ENCODE measurements at places on chromosomes 6 and 20.
A peak's percentile ranks its signal among the peaks of the same experiment; 100 is the strongest.

- DNase-seq: no peak
These were observed 9.7 kb downstream of the MOCS3 start for GRCh38 chr20:50968289-50968688.

GRCh38 chr6:53651205-53651763 is 14.3 kb downstream of the KLHL31 start:
- DNase-seq: peak; percentile 79

GRCh38 chr6:142401838-142402237 is 100.0 kb downstream of the ADGRG6 start:
- no peak for DNase-seq

- no peak for DNase-seq
These were observed 21.2 kb upstream of the BNIP5 start for GRCh38 chr6:36357872-36358225.

DNA sequence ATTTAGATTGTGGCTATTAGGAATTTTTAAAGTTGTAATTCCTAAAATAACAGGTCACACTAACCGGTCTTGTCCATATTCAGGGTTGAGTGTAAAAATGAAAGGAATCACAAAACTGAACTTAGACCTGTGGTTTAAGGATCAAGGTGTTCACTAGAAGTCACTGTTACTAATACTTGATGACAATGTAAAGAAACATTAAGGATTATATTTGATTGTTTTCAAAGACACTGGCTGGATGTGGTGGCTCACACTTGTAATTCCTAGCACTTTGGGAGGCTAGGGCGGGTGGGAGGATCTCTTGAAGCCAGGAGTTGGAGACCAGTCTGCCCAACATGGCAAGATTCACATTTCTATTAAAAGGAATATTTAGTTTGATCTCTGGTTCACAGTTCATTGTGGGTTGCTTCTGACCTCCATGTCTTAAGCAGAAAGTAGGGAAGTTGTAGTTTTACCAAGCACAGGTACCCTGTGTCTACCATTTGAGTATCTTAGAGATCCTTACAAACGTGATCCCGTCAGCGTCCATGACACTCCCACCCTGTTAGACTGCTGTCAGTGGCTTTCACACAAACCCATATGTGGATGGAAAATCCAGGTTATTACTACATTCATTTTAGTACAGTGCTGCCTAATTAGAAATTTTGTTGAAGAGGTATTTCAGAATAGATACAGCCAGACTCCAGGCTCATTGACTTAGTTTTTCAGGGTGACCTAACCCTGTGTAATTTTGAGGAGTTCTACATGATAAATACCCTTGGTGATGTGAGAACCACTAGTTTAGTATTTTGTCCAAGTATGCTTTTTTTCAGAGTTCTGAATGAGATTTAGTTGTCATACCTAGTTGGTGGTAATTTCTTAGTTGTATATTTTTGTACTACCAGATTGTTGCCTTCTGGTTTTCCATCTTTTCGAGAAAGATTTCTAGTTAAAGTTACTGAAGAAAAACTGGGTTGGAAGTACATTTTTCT is 10.2 kb downstream of the SRSF3 start:
- DNase-seq: no peak

All from CD4-positive, alpha-beta T cell treated with Interleukin-6 at 100 ng/mL for 8 hours (primary cell).